ENCODE measurements at places on chromosomes 13 and 19.

DNA sequence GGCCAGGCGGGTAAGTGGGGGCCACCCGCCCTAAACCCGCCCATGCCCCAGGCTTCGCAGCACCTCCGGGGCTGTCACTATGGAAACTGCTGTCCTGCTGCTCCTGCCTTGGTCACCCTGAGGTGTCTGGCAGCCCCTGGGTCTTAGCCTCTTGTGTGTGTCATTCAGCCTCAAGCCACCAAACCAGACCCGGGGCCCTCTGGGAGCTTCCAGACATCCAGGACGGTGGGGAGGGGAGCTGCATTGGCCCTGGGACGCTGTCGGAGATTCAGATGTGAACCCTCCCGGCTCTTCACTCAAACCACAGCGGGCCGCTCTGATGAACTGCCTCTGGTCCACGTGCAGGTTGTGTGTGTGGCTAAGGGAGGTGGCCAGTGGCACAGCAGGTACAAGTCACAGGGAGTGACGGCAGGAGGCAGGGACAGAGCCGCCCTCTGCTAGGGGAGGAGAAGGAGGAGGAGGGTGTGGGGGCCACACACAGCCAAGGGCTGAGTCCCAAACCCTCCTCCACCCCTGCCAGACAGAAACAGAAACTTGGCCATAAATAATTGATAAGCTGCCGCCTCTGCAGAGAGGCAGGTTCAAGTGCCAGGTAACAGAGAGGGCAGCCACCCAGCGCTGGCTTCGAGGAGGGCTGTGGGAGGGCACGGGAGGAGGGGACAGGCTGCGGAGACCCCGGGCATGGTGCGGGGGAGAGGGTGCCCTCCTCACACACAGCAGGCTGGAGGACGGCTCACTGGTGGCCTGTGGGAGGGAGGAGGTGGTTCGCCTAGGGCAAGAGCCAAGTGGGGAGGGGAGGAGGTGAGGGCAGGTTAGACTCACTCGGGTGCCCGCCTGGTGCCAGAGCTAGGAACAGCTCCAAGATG, 8.0 kb downstream of the NANOS3 start:
- no peak for DNase-seq

DNA sequence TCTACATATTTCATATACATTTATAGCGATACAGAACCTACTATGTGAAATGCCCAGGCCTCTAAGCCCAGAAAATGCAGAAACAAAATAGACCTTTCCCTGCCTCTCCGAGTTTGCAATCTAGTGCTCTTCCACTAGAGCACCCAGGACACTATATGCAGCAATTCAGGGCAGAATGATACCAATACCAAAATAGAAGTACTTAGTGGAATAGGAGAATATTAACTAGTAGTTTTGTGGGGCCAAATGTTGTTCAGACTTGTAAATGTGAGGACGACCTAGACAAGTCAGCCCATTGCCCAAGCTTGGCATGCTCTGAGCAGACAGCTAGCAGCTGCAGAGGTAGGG, 35.8 kb upstream of the FLT1 start:
- no peak for DNase-seq

DNA sequence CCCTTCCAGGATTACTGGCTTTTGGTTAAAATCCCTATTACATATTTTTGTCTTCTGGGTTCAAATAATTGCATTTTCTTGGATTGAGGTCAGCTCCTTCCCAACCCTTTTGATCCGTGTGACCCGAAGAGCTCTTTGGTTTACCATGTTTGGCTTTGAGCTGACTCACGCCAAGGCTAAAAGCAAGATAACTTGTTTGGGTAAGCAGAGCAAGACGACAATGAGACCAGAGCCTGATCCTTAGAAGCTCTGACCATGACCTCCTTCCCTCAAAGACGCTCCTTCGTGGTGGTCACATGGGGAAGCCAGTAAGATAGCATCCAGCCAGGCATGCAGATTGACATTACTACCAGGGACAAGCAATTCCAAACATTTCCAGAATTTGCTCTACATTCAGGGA, 153.8 kb downstream of the DCT start:
- no peak for DNase-seq

DNA sequence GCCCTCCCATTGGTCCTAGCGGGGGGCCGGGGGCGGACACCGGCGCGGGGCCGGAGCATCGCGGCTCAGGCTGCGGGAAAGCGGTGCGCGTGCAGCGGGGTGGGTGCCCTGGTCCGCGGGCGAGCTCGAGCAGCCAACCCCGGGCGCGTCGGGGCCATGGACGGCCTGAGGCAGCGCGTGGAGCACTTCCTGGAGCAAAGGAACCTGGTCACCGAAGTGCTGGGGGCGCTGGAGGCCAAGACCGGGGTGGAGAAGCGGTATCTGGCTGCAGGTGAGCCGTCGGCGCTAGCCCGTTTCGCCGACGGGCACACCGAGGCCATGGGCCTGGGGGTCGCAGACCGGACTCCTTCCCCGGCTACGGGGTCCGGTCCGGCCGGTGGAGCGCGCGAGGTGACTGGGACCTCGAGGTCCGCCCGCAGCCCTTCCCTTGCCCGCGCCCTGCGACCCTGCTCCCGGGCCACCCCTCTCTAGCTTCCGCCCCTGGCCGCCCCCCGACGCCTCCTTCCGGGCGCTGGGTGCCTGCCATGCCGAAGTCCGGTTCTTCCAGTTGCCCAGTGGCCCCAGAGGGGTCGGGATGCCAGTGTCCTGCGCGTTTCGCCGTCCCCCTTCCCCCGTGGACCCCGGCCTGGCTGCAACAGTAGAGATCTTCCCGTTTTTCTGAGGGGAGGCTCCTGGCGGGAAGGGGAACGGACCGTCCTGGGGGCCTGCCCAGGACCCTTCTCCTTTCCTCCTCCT, at the start of gene REEP6:
Gene REEP6 (plus strand): TSS at position 68 of the 735 bp plus-strand sequence. CDS start 89 bp downstream, at position 157.
- no peak for DNase-seq

GRCh38 chr13:36713887-36714286, 40.1 kb downstream of the SERTM1 start:
- DNase-seq, result no peak
